ENCODE measurements at places on chromosomes 5 and 9. TPM values are rescaled to one million over a fixed set of nuclear protein-coding genes. Genes with fewer than 3 reads are reported as not detected.

LCN6 gene
- 0.68 TPM for total RNA-seq

SNCB gene
- 1.4 TPM for total RNA-seq

C9 gene
- total RNA-seq, result 0.34 TPM

PCDHGA11 gene
- 6.8 TPM for total RNA-seq

FOXD4 gene
- 0.17 TPM for total RNA-seq

SH3TC2 gene
- 60.6 TPM for total RNA-seq

SPACA9 gene
- 1.4 TPM for total RNA-seq

PCDHB2 gene
- 0.88 TPM for total RNA-seq

IFT74 gene
- total RNA-seq, result 12.1 TPM

MRRF gene
- total RNA-seq, result 65.3 TPM

PTPN3 gene
- total RNA-seq, result 3.6 TPM

IRX4 gene
- not detected for total RNA-seq

CCL27 gene
- total RNA-seq, result not detected

GRAMD2B gene
- total RNA-seq, result 7.3 TPM

WNT8A gene
- total RNA-seq, result not detected

GADD45G gene
- total RNA-seq, result not detected

IGIP gene
- 5.0 TPM for total RNA-seq

GLIPR2 gene
- total RNA-seq, result 32.4 TPM

SPATA31E1 gene
- total RNA-seq, result not detected

LRRC14B gene
- total RNA-seq, result not detected

SSBP2 gene
- 11.7 TPM for total RNA-seq

EDIL3 gene
- 1.5 TPM for total RNA-seq

OR13J1 gene
- total RNA-seq, result not detected

TENT4A gene
- total RNA-seq, result 7.8 TPM

CHSY3 gene
- total RNA-seq, result 3.9 TPM

BTNL3 gene
- total RNA-seq, result not detected

LEAP2 gene
- 0.17 TPM for total RNA-seq

ZBED3 gene
- total RNA-seq, result 6.1 TPM

ZFP2 gene
- 1.0 TPM for total RNA-seq

CTNND2 gene
- total RNA-seq, result not detected

TEX48 gene
- total RNA-seq, result not detected

CDX1 gene
- not detected for total RNA-seq

Data from dermis blood vessel endothelial cell (primary cell).